Stimulated activated CD4-positive, alpha-beta T cell treated with anti-CD3 and anti-CD28 coated beads, Interleukin-1b, Interleukin-23, amount 100 ng/mL, for 1 hour (primary cell): ENCODE measurements at places on chromosomes 5 and 9.

GRCh38 chr9:93829271-93830011, 125.7 kb downstream of the BARX1 start:
- no peak for DNase-seq

DNA sequence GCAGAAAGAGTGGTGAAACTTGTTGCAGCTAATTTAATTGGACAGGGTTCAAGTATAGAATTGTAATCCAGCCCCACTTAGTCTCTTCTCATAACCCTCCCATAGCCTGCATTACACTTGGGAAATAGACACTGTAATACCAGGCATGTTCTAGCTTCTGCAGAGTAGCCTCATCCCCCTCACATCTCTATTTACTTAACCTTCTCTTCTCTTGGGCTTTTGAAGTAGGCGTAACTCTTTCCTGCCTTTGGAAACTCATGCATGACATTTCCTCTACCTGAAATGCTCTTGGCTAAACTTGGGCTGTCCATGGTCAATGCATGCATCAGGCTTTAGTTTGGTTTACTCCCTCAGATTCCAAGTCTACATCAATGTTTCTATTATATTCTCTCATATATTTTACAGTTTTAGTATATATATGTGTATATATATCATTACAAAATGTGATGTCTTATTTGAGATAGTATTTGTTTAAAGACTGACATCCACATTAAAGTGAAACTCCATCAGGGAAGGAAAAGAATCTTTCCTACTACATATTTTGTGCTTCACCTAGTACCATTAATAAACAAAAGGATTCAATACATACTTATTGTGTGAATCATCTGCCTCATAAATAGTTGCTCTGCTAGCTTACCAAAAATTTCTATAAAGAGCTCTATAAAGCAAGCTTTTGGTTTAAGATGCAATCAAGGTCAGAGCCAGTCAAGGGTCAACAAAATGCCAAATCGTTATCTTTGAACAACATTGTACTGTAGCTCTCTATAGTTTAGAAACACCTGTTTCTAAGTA, 1158.0 kb downstream of the MAT2B start:
- no peak for DNase-seq

DNA sequence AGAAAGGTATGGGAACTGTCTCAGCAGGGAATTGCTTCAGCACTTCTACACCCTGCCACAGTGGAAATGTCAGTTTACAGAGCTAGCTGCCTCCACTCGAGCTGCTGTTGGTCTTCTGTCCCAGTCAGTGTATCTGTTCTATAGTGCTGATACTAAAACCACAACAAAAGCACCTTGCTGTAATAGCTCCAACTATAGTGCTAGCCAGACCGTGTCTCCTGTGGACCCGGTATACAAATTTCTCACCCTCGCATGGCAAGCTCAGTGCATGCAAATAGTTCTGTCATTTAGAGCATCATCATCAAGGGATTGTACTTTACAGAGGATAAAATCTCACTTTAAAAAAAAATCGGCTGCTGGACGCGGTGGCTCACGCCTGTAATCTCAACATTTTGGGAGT, 51.5 kb upstream of the IQGAP2 start:
- no peak for DNase-seq

DNA sequence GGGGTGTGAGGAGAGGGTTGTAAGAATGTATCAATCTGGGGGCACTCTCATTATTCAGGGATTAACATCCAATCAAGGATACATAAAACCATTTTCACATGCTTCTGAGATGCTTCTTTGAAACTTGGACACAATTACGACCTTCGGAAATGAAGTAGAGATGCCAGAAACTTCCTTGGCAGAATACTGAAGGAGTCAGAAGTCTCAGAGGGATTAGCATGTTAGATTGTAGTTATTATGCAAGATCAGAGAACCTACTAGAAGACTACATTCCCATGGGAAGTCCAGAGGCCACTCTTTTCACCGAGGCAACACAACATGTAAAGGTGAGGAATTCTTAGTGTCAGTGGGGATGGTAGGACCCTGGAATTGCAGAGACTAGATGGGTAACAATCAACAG, 5.1 kb upstream of the SLC22A4 start:
- no peak for DNase-seq

DNA sequence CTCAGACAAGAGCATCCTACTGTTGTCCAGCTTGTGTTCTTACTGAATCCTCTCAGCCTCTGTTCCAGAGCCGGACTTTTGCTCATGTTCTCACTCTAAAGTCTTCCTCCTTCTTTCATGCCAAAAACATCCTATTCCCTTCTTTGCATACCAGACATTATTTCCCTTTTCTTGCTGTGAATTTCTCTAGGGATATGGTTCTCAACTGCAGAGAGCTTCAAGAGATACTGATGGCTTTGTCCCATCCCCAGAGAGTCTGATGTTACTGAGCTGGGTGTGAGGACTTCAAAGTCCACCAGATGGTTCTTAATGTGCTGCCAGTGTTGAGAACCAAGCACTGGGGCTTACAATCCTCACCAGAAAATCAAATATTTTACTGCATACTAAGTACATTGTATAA, 98.6 kb upstream of the FER start:
- DNase-seq, result no peak

DNA sequence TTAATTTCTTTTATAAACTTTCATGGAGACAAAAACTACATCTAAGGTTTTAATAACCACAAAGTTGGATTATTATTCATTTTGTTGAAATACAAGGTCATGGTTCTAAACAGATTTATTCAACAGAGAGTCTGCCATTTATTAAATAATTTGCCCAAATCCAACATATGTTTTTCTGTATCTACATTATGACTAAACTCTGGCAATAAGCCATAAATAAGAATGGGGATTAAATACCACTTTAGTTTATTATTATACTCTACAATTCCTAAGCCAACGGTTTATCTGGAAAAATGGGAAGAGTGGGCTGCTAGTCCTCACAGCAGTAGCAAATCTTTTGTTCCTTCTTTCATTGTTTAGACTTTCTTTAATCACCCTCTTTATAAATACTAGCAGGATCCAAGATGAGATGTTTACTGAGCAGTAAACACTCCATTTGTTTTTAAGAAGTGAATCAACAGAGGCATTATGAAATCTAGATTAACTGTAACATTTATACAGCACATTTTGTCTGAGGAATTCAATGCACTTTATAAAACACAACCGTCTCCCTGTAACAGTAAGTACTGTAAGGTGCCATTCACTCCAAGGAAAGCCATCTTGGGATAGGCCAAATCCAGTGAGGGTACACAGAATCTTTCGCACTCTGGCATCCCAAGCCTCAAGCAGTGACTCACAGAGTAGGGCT, 89.7 kb downstream of the DROSHA start:
- no peak for DNase-seq

GRCh38 chr9:130239363-130239695, 26.2 kb upstream of the HMCN2 start:
- DNase-seq, result no peak

DNA sequence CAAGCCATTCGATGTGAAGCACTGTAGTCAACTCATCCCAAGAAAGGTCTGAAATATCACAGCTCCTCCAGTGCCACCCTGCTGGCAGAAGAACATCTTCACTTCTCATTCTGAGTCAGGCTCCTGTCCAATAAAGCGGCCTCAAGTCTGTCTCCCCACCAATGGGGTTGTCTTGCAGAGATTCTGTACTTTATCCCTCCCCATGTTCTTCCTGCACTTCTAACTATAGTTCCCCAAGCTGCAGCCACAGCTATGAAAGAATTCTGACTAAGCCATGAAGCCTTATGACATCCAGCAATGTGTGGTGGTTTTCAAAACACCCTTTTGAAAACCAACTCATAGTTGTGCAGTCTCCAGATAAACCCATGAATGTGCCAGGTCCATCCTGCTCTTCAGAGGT, 6.8 kb downstream of the MACROH2A1 start:
- no peak for DNase-seq

- no peak for DNase-seq
Observed at GRCh38 chr5:25614466-25614865, 969.7 kb upstream of the CDH10 start.

DNA sequence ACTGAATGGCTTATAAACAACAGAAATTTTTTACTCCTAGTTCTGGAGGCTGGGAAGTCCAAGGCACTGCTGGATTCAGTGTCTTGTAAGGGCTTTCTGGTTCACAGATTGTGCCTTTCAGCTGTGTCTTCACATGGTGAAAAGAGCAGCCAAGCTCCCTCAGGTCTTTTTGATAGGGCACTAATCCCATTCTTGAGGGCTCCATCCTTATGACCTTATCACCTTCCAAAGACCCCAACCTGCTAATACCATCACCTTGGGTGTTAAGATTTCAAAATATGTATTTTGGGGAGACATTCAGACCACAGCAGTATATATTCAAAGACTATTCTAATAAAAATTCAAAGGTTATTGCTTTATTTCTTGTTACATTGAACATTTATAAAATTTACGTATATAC, 16.5 kb upstream of the POC5 start:
- no peak for DNase-seq

DNA sequence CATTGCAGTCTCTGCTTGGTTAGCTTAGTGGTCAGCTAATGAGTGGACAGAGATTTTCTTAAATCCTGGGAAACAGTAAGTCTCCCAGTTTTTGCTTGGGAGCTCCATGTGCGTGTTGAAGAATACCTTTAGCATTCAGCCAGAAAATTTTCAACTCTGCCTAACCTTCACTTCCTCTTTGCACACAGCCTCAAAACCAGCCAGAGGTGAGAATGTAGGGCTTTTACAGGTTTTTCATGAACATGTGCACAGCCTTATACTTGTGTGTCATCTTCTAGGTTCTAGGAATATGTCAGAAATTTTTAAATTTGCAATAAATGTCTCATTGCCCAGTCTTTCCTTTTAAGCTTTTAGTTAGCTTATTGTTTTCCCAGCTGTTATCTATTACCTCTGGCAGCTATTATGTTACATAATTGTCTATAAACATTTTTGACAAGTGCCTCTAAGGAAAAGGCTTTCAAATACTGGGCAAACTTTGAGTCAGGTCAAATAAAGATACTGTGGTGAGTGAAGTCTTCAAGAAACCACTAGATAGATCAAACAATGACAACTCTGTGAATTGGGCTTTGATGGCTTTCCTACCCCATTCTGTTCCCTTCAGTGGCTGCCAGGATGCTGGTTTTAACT, 12.7 kb downstream of the ADGRV1 start:
- no peak for DNase-seq

GRCh38 chr5:124748687-124749594, 2.5 kb upstream of the ZNF608 start:
- no peak for DNase-seq

GRCh38 chr5:60362158-60362557, 337.8 kb downstream of the DEPDC1B start:
- no peak for DNase-seq

DNA sequence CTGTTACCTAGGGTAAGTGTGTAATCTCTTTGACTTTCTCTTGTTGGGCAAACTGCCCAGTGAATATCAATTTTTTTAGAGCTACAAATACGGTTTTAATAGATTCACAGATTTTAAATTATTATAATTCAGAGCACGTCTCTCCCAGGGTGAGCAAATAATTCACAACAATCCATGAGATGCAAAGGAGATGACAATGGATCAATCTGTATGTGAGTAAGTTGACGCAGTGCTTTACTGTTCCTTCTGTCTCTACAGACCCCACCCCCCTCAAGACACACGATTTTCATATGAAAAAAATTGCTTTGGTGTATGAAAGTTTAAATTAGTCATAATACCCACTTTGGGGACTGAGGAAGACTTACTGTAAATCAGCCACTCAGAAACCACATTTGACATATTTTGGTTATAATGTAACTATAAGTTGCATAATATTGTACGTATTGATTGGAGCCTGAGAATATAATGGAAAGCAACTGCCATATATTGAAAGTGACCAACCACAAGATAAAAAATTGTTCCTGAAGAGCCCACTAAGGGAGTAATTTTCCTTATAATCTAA, 201.7 kb downstream of the BNC2 start:
- no peak for DNase-seq

DNA sequence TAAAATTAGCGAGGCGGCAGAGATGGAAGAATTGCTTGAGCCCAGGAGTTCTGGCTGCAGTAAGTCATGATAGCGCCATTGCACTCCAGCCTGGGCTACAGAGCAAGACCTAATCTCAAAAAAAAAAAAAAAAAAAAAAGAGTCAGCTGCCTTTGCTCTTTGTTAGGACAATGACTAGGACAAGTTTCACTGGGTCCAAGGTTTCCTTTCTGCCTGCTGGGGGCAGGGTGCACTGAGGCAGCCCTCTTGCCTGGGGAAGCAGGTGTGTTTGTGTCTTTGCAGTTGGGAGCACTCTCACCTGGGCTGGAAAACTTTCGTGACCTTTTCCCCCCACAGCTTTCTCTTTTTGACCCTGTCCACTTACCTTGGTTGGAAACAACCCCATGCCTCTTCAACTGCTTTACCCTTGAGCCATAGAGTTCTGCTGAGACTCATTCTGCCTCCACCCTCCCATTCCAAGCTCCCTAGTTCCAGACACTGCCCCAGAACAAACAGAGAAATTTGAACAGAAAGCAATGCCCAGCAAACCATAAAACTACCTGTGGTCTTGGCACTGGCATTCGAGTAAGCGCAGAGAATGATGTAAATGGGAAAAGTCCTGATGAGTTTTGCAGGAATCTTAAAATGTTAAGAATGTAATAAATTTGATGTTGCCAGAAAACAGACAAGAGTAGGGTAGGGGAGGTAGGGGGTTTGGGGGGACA, 17.0 kb upstream of the MYO10 start:
- DNase-seq, result no peak

DNA sequence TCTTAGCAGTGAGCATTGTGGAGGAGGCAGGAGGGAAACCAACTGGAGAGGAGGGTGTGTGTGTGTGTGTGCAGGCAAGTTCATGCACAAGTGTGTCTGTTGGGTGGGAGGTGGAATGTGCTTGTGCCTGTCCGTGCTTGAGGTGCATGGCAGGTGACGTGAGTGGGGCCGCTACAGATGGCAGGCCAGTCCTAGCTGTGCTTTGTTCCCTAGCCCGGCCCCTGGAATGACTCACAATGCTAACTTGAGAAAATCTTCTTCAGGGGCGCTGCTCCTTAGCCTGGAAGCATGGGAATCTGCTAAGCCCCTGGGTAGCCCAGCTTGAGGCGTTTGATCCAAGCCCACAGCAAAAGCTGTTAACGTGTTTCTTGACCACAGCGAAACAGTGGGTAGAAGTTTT, 25.0 kb upstream of the DMRT2 start:
- DNase-seq, result no peak

- no peak for DNase-seq
Observed at GRCh38 chr5:18375641-18376040, 741.4 kb downstream of the TAF11L14 start.
